ENCODE measurements at places on chromosomes 3 and 15.

DNA sequence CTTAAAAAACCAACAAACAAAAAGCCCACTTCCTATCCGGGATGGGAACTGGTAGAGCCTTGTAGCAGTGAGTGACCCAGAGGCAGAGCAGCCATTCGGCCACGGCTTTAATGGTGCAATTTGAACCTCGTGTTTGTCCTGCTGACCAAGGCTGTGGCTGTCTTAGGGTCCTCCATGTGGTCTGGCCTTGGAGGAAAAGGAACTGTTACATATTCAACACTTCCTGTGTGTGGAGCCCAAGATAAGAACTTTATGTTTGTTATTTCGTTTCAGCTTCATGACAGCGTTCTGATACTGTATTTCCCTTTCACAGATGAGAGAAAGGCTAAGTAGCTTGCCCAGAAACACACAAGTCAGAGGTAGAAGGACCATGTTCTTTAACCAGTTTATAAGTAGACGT, 269.8 kb downstream of the SV2B start:
- DNase-seq: no peak

- no peak for DNase-seq
These were observed 6.0 kb downstream of the PLIN1 start for GRCh38 chr15:89673165-89673512.

- no peak for DNase-seq
These were observed 40.2 kb downstream of the ARPP21 start for GRCh38 chr3:35679409-35680080.

GRCh38 chr15:44066211-44066827, 128.8 kb downstream of the FRMD5 start:
- no peak for DNase-seq

DNA sequence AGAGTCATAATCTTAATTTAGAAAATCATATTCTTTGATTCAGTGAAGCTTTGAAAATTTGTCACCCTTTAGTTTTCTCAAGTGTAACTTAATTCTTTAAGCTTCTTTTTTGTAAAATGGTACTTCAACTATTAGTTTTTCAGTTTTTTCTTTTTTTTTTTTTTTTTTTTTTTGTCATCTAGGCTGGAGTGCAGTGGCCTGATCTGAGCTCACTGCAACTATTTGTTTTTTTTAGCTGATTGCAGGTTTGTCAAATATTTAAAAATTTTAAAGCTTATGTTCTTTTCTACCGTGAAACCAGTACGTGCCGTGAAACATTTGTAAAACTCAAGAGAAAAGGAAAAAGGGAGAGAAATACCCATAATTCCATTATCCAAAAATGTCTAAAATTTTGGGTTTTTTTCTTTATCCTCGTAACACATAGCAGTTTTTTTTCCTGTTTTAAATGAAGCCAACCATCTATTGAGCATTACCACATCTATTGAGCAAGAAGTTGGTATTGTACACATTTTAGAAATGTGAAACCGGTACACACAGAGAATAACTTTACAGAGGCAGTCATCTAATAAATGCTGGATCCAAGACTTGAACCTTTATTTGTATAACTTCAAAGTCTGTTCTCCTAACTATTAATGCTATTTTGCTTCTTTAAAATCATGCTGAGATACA, 25.7 kb downstream of the ECT2 start:
- DNase-seq: no peak

GRCh38 chr3:150890295-150890694, 14.9 kb downstream of the MINDY4B start:
- DNase-seq: no peak

DNA sequence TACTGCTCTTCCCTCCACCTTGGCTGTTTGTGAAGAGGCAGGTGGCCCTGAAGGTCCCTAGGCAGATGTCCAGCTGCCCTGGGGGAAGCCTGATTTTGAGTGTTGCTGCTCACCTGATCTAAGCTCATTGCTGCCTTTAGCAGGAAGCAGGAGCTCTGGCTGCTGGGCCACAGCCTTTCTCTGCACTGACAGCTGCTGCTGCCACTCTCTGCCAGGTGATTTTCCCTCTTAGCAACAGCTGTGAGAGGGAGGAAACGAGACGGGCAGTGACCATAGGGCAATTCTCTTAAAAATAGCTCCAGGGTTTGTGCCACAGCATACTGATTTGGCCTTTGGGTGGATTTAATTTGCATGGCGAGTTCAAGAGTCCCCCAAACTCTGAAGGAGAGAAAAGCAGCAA, 415.8 kb upstream of the SEMA6D start:
- DNase-seq: no peak

- DNase-seq: no peak
These were observed 346.7 kb downstream of the IL20RB start for GRCh38 chr3:137304313-137305056.

GRCh38 chr3:112856537-112856936, 9.9 kb upstream of the CD200R1L start:
- no peak for DNase-seq

- no peak for DNase-seq
These were observed at the start of gene DZIP1L for GRCh38 chr3:138114988-138115971. Gene DZIP1L (minus strand): TSS chr3:138115608. CDS start chr3:138103971, 11,637 bp downstream.

DNA sequence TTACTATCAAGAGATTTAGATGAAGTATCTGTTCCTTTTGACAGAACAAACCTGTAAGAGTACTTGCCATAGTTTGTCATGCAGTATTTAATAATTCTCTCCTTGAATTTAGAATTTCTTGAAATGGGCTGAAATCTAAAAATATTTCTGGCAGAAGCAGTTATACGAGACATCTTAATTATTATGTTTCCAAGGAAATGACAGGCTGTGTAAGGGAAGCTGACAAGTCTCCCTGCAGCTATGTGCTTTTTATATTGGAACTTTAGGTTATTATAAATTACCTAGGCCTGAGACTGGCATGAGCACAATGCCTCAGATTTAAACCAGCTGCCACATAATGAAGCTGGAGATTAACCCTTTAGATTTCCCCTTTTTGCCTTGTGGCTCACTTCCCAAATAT, 365.0 kb upstream of the EPHA6 start:
- DNase-seq: no peak

DNA sequence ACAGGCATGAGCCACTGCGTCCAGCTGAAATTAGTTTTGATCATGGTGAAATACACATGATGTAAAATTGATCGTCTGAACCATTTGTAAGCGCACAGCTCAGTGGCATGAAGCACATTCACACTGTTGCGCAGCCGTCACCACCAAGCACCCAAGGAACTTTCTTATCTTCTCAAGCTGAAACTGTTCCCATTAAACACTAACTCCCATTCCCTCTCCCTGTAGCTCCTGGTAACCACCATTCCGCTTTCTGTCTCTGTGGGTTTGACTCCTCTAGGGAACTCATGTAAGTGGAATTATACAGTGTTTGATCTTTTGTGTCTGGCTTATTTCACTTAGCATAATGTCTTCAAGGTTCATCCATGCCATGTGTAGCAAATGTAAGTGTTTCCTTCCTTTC, 62.3 kb downstream of the FBLN2 start:
- DNase-seq: no peak

DNA sequence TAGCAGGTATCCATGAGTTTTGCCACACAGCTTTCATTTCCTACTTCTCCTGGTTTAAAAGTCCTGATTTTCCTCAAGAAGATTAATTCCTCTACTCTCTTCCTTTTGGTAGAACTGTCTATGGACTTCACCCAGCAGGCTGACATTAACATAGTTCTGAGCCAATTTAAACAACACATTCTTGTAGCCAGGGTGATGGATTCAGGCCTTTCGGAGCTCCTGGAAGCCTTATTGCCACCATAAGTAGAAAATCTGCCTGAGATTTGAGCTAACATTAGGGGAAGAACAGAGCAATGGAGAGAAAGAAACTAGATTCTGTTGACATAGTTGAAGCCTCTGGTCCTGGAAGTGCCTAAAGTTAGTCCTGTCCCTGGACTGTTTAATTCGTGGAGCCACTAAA, 449.8 kb downstream of the TAFA4 start:
- DNase-seq: no peak

GRCh38 chr3:154197751-154198150, 76.6 kb downstream of the ARHGEF26 start:
- DNase-seq: no peak

DNA sequence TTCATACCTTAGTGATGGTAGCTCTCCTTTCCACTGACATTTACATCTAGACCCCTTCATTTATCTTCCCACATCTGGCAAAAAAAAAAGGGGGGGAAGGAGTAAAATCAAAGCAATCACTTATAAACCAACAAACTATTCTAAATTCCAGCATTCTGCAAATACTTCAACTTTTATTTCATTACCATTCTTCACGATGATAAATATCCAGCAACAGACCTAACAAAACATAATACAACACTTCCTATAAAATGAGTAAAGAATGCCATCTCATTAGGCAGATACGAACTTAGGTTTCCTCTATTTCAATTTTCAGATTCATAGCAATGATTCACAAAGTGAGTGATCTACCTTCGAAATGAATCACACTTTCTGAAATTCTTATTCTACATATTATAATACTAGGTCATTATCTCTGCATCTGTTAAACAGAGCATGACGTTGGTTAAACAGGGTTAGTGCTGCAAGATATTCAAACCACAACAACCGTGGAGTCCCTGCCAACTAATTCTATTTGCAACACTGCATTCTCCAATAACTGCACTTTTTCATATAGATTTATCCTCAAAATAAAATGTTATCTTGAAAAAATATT, at the start of gene LRRFIP2:
TSS of gene LRRFIP2 (minus strand) at position 51 of the 595 bp plus-strand sequence. CDS start 25,599 bp downstream, outside the sequence.
- DNase-seq: no peak
